ENCODE measurements at places on chromosomes 3 and 15.

DNA sequence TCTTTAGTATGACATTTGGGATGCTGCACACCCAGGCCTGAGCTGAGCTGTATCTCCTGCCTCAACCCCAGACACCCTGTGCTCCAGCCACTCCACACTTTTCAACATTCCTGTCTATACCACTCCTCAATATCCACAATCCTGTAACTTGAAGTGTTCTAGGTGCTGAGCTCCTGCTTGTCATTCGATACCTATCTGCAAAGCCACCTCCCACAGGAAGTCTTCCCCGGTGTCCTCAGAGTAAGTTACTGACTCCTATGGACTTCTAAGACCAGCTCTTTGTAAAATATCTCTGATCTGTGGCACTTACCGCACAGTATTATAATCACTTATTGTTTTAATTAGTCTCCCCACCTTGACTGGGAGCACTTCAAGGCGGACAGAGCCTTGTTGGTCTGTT is 1.2 kb upstream of the CAV3 start:
- peaks cover 11% of the 10 kb centered on the region for H3K4me1 ChIP-seq
- H3K4me3 ChIP-seq: no peak overlapping the region
- peaks cover 44% of the 10 kb centered on the region for H3K27me3 ChIP-seq
- H3K27ac ChIP-seq: no peak overlapping the region
- no peaks in the 10 kb centered on the region for H3K36me3 ChIP-seq

- H3K36me3 ChIP-seq: peaks cover 3% of the 10 kb centered on the region
- DNase-seq: peak; percentile 77
- peaks cover 14% of the 10 kb centered on the region for H3K27me3 ChIP-seq
- H3K27ac ChIP-seq: no peak overlapping the region
Measured at GRCh38 chr3:60742606-60743145, 508.6 kb downstream of the FHIT start.

GRCh38 chr15:69119001-69119400 is 41.4 kb upstream of the GLCE start:
- no peak for DNase-seq
- no peak overlapping the region for H3K27ac ChIP-seq
- H3K4me1 ChIP-seq: peaks cover 65% of the 10 kb centered on the region
- H3K36me3 ChIP-seq: no peaks in the 10 kb centered on the region

DNA sequence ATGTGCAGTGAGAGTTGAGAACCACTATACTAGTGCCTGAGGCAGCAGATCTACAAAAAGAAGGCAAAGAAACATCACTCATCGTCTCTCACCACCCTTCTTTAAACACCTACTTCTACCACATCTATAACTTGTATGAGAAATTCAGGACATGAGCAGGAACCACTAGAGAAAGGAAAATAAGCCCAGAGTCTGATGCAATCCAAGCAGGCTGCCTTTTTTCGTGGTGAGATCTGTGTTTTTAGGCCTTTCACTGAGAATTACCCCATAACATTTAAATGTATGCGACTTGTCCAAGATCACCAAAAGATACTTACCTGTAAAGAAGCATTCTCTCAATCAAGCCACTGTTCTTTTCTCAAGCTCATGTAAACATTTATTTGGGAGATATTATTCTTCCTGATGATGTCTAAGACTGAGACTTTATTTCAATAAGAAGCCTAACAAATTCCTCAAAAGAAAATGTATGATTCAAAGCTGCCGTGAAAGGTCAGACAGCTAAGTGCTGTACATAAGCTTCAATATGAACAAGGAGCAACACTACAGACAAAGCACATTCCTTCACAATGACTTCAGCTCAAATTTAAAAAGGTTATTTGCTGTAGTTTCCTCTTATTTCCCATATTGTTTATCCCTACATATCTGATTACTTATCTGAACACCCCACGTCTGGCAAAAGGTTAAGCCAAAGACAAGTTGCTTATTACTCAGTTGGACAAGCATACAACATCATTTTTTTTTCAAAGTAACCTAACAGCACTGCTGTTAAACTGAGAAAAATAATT is 16.5 kb downstream of the SPICE1 start:
- no peaks in the 10 kb centered on the region for H3K4me1 ChIP-seq
- H3K36me3 ChIP-seq: peaks cover 6% of the 10 kb centered on the region
- H3K27me3 ChIP-seq: no peaks in the 10 kb centered on the region
- 0 out of 2 replicates have a peak overlapping the region, but pooled peaks have one; percentile 36 for H3K27ac ChIP-seq
- no peak for DNase-seq

- no peaks in the 10 kb centered on the region for H3K36me3 ChIP-seq
- no peak overlapping the region for H3K27ac ChIP-seq
- no peaks in the 10 kb centered on the region for H3K27me3 ChIP-seq
- peak; percentile 18 for DNase-seq
Measured at GRCh38 chr3:156449710-156450574, 105.0 kb downstream of the SSR3 start.

- H3K36me3 ChIP-seq: peaks cover 12% of the 10 kb centered on the region
- no peaks in the 10 kb centered on the region for H3K27me3 ChIP-seq
- peaks cover 5% of the 10 kb centered on the region for H3K4me1 ChIP-seq
- no peak overlapping the region for H3K4me3 ChIP-seq
- DNase-seq: no peak
Measured at GRCh38 chr15:100307241-100308212, 34.2 kb downstream of the ADAMTS17 start.

DNA sequence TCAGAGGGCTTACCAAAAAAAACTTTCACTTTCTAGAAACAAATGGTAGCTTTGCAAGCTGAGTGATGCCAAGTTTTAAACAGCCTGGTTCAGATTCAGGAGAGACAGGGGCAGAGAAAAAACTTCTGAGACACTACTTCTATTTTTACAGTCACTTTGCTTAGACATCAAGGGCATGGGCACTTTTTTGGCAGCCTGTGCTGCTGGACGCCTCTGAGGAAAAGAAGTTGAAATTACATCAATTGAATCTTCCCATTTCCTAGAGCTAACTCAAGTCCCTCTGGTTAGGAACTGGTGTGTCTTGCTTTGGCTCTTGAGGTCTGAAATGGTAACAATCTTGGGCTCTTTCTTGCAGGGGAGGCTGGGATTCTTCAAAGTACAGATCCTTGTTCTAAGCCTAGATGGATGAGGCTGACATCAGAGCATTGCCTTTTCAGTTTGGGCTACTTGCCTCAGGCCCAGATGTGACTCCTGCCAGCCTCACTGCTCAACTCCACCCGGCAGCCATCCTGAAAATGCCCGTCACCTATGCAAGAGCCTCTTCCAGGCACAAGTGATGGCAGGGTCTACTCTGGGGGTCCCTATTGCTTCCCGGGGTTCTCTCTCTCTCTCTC is 357.5 kb downstream of the FOXP1 start:
- H3K27ac ChIP-seq: no peak overlapping the region
- H3K27me3 ChIP-seq: no peaks in the 10 kb centered on the region
- no peaks in the 10 kb centered on the region for H3K36me3 ChIP-seq
- no peak overlapping the region for H3K4me3 ChIP-seq
- H3K4me1 ChIP-seq: peaks cover 37% of the 10 kb centered on the region
- no peak for DNase-seq

- H3K27me3 ChIP-seq: no peaks in the 10 kb centered on the region
- H3K4me1 ChIP-seq: peaks cover 6% of the 10 kb centered on the region
- H3K36me3 ChIP-seq: no peaks in the 10 kb centered on the region
- DNase-seq: peak; percentile 14
- H3K4me3 ChIP-seq: no peak overlapping the region
Measured at GRCh38 chr15:54197995-54198394, 219.8 kb downstream of the UNC13C start.

DNA sequence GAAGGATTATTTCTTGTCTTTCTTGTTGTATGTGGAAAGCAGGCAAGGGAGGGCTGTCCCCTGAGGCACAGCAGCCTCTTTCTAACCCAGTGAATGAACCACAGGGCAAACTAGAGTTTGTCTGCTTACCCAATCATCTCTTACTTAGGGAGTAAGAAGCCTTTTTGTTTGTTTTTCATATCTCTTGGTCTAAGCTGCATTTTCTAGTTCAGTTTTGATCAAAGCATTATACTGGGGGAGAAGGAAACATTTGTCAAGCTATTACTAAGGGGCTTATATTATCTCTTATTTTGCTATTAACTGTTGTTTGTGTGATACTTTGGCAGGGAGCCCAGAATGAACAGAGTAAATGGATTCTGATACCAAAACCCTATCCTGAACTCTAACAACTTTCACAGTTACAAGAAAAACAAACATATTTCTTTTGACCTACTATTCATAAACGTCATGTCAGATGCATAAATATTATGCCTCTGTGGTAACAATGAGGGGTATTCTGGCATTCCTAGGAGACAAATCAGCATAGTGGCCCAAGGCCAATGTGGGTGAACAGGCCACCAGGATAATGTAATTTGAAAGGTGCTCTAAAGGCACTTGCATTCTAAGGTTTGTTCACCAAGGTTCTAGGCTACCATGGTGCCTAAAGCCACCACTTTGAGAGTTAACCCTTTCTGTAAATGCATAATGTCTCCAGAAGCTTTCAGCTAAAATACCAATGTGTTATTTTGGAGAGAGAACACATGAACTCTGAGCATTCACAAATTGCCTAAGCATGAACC is 271.6 kb upstream of the ZPLD1 start:
- DNase-seq: no peak
- no peaks in the 10 kb centered on the region for H3K4me1 ChIP-seq
- H3K4me3 ChIP-seq: no peak overlapping the region
- H3K27me3 ChIP-seq: no peaks in the 10 kb centered on the region

GRCh38 chr3:106823701-106824100 is 553.5 kb upstream of the CCDC54 start:
- peaks cover 6% of the 10 kb centered on the region for H3K36me3 ChIP-seq
- no peak overlapping the region for H3K4me3 ChIP-seq

DNA sequence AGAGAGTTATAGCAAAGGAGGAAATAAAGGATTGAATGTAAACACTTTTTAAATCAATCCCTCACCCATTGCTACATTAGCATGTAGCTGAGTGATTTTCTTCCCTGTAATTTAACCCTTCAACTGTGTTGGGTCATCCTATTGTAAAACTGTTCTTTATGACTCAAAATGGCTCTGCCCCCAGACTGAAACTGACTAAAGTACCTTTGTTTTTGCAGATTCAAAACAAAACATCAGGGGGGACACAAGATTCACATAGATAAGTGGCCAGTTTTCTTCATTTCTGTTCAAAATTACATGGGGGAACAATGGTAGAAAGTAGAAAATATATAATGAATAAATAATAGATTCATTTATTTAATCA is 268.4 kb downstream of the IGSF11 start:
- no peak overlapping the region for H3K27ac ChIP-seq
- H3K27me3 ChIP-seq: no peaks in the 10 kb centered on the region
- H3K4me1 ChIP-seq: peaks cover 13% of the 10 kb centered on the region

DNA sequence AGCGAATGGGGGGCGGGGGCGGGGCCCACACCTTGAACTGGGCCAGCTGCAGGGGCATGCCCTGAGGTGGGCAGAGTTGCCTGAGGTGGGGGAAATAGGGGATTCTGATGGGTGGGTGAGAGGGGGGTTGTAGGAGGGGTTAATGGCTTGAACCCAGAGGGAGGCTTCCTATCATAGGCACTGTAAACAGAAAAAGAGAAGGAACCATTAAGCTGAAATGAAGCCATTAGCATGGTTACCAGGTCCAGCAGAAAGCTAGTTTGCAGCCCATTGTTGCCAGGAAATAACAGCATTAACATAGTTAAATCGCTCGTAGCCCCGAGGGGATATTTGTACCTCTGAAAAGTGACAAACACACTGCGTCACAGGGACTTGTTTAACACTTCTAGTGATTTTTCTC is 29.0 kb downstream of the ETV5 start:
- peak; percentile 22 for DNase-seq
- peak overlapping the region; percentile 98 for H3K27ac ChIP-seq
- H3K27me3 ChIP-seq: no peaks in the 10 kb centered on the region
- H3K4me1 ChIP-seq: peaks cover 76% of the 10 kb centered on the region
- peak overlapping the region; percentile 12 for H3K4me3 ChIP-seq

DNA sequence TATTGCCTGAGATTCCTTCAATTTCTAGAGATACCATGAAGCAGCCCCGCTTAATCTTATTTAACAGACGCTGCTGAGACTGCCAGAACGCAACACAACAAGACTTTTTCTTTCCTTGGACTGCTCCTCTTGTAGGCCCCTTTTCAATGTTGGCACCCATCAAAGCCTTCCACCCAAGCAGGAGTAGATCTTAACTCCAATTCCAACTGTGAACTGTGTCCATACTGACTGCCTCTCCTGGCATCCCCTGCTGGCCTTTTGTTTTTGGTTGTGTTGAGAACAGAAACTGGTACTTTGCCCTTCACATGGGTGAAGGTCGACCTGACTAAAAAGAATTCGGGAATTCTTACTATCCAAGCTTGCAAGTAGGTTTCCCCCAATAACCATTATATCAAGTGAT is 50.2 kb downstream of the TRIM71 start:
- H3K27me3 ChIP-seq: no peaks in the 10 kb centered on the region
- peak overlapping the region; percentile 62 for H3K4me3 ChIP-seq
- no peaks in the 10 kb centered on the region for H3K36me3 ChIP-seq
- H3K27ac ChIP-seq: peak overlapping the region; percentile 100
- DNase-seq: no peak
- H3K4me1 ChIP-seq: peaks cover 97% of the 10 kb centered on the region

DNA sequence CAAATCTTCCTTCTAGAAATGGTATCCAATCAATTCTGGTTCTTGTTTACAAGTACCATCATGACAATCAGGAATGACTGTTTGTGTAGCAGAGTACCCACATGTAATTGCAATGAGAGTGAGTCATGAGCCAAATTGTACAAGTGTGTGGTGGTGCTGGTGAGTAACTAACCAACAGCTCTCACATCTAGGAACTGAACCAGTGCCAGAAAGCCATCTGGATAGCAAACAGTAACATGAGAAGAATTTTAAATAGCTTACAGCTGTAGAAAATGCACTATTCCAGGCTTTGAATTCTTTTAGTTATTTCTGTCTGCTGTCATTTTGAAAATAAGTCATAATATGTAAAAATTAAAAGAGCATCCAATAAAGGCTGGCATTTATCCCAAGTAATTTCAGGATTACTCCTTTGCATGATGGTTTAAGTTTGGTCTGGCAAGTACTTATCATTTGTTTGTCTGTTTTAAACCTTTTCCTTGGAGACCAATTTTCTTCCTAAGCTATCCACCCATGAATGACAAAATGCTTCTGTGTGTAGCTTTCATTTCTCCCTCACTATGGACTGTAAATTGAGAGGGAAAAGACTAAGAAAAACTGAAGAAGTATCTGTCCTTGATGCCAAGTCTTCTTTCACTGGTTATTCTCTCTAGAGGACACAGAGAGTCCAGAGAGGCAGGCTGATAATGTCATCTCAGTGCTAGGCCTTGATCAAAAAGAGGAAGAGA is 60.0 kb downstream of the PIK3CB start:
- peaks cover 13% of the 10 kb centered on the region for H3K4me1 ChIP-seq
- H3K27me3 ChIP-seq: no peaks in the 10 kb centered on the region
- peaks cover 12% of the 10 kb centered on the region for H3K36me3 ChIP-seq
